ENCODE measurements at places on chromosomes 4 and X.

GRCh38 chr4:100962698-100963097 is 384.6 kb downstream of the PPP3CA start:
- DNase-seq, result no peak

DNA sequence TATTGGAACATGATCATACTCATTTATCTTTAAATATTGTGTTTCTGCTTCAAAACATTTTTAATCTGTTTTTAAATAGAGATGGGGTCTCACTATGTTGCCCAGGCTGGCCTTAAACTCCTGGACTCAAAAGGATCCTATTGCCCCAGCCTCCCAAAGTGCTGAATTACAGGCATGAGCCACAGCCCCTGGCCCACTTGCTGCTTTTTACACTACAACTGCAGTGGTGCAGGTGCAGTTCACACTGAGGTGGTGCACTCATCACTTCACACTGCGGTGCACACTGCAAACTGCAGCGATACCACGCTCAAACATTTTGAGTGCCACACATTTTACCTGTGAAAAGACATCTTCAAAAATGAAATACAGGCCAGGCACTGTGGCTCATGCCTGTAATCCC is 10.8 kb downstream of the RPS3A start:
- DNase-seq, result no peak

DNA sequence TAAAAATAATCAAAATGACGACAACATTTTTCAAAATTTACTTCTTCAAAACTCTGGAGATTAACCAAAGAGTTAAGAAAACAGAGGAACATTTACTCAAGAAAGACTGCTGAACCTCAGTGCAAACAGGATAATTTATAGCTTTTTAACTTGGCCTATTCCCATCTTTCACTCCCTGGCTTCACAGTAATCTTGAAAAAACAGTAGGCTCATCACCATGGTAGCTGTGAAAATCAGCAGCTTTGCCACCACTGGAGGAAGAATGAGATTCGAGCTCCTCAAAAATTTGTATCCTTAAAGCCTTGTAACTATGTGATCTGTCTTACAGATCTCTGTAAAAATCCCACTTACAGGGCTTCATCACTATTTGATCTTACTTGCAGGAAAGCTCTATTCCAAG is 447.7 kb upstream of the CTSO start:
- no peak for DNase-seq

DNA sequence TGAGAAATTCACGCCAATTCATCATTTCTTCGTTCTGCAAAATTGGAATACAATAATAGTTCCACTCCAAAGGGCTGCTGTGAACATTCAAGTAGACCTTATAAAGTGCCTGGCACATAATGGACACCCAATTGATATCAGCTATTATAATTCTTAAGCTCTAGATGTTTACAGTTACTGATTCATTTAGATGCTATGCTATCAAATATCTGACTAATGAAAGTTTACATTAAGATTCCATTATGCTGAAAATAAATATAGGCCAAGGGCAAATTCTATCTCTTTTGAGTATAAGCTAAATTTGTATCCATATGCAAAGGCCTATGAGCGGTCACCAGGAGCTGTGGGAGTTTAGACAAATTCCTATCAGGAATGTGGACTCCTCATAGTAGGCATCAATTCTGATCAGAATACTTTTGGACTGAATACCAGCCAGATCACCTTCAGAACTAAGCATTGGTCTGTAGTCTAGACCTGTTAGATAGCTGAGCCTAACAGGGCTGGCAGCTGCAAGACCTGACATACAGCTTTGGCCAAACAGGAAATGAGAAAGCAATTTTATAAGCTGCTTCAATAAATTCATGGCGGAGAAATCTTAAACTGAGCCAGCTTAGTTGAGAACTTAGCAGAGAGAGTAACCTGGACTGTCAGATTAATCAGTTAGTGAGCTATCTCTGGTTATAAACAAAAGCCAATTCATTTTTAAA is 384.3 kb upstream of the ACTRT1 start:
- DNase-seq, result no peak

- DNase-seq, result peak; percentile 3
These were observed 312.2 kb upstream of the DIAPH2 start for GRCh38 chrX:96372313-96373046.

DNA sequence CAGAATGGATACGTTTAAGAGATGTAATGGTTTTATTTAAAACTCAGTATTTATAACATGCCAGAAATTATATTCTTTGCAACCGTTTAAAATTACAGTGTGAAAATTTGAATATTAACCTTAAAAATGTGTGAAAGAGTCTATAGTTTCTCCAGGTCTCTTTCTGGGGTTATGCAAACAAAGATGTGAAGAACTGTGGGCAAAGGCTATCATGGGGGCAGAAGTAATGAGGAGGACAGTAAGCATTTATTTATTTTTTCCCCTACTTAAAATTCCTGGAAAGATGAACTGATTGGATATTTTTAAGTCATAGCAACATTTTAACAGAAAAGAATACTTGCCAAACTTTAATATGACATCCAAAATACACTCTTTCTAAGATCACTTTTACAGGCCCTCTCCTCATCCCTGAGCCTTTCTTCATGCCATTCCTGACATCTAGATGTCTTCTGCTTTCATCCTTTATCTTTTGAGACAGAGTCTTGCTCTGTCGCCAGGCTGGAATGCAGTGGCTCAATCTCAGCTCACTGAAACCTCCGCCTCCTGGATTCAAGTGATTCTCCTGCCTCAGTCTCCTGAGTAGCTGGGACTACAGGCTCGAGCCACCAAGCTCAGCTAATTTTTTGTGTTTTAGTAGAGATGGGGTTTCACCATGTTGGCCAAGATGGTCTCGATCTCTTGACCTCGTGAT is 46.1 kb downstream of the TMEM131L start:
- DNase-seq, result no peak

DNA sequence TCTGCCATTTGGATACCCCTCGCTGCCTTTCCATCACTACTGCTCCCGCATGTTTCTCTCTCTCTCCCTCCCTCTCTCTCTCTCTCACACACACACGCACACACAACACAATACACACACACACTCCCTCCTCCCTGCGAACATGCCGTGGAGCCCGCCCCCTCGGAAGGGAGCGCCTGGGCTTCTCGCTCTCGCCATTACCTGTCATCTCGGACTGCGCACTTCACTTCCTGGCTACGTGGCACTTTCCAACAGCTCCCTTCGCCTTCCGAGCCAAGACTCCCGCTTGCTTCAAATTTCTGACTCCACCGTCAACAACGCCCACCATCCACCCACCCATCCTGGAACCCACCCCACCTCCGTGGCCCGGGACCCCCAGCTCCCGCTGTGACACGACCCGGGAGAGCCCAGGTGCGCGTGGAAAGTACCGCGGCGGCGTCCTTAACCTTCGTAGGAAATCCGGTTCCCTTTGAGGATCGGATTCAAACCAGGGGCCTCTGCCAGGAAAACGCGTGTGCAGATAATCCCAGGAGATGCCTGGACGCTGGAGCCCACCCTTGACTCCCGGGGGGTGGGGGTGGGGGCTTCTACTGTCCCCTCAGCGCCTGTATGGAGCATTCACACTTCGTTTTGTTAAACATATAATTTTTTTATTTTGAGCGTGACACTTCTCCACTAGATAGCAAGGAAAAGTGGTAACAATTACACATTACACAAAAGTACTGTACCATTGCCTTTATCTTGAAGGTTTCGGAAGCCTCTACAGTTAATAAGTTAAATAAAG is 12.5 kb downstream of the ARX start:
- no peak for DNase-seq

DNA sequence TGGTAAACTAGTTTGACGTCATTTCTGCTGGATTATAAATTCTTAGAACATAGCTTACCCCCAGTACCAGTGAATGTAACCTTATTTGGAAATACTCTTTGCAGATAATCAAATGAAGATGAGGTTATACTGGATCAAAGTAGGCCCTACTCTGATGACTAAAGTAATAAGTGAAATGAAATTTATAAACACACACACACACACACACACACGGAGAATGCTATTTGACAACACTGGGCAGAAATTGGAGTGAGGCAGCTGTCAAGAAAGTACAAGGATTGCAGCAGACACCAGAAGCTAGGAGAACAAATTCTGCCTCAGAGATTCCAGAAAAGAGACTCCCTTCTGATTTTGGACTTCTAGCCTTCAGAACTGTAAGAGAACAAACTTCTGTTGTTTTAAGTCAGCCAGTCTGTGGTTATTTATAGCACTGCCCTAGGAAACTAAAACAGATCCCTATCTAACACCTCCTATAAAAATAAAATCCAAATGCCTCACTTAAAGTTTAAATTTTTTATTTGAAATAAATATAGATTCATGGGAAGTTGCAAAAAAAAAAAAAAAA is 448.6 kb downstream of the PCDH18 start:
- DNase-seq, result no peak

DNA sequence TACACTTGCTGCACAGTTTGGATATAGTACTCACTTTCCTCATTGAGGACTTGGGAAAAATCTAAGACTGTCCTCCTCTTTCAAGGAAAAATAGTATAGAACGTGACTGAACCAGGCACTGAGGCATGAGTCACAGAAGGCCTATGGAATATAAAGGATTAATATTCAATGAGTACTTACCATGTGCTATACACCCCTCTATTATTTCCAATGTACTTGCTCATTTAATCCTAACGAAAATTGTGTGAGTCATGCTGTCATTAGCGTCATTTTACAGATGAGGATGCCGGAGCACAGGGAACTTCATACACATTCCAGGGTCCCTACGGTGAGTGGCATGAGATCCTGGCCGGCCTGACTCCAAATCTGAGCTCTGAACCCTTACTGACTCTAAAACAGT is 2136.2 kb upstream of the TENM3 start:
- no peak for DNase-seq

DNA sequence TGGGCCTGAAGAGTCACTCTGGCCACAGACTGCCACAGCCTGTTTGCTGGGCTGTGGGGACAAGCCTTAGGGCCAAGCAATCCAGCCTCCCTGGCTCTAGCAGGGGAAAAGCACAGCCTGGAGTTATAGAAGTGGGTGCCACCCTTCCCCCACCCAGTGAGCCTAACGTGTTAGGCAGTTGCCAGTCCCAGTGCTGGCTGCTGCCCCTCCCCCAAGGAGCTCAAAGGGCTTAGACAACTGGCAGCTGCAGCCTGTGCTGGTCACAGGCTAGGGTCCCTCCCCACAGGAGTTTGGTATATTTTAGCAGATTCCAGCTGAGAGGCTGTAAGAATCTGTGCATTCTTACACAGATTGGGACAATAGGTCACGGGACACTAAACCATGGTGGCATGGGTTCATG is 370.3 kb upstream of the FGF16 start:
- no peak for DNase-seq

GRCh38 chrX:20217906-20218305 is 48.8 kb downstream of the RPS6KA3 start:
- DNase-seq, result no peak

GRCh38 chrX:38379088-38379487 is 26.7 kb downstream of the OTC start:
- no peak for DNase-seq

DNA sequence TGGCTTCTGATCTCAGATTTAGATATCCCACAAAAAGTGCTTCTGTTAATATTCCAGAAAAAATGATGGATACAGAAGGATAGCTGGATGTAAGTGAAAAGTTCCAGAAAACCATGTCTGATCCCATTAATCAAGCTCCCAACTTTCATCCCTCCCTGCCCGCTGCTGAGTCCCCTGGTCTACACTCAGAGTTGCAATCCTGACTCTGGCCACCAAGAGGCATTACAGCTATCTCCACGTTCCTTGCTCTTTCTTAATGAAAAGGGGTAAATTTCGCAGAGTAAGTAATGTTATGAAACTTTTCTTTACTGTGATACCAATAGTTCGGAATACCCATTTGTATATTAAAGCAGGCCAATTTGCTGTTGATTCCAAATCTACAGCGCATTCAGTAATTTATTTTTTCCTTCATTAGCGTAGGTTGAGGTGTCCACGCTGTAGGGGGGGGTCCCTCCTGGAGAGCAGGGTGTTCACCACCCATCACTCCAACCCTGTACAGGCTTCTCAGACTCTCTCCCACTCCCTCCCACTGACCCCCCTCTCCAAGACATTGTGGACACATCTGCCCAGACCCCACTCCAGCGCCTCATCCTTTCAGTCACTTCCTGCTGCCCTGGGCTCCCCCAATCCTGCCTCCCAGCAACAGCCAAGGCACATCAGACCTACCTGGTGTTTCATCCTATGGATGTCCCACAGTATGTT is 55.1 kb downstream of the RAB40A start:
- peak; percentile 13 for DNase-seq

DNA sequence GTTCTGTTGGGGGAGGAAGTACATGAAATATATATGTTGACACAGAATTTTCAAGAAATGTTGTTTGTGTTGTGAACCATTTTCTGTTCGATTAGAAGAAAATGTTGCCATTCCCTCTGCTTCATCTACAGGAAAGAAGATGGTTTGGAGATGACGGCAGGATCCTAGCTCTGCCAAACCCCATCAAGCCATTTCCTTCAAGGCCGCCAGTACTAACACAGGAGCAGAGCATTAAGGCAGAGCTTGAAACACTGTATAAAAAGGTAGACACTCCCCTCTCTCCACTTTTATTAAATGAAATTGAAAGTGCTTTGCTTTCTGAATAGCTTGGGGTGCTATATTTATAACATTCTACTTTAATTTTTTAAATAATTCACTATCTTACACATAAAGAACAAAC is 46.8 kb downstream of the CC2D2A start:
- DNase-seq, result no peak

- peak; percentile 93 for DNase-seq
These were observed 144.8 kb downstream of the SHROOM3 start for GRCh38 chr4:76579596-76580375.

DNA sequence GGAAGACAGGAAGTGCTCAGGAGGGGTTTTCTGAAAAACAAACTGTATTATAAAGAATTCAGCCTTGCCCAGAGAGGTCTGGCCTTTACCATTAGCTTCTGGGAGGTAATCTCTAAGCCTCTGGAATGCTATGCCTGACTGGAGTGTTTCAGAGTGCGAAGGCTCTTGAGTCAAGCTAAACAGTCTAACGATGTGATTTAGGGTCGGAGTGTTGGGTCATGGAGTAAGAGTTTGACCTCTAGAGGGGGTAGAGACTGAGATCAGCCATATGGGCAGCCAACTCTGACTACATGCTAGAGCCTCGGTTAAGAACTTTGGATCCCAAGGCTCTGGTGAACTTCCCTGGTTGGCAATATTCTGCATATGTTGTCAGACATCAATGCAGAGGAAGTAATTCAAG is 15.0 kb downstream of the BOD1L1 start:
- DNase-seq, result no peak

GRCh38 chr4:153560908-153561307 is 94.7 kb downstream of the TMEM131L start:
- no peak for DNase-seq

- no peak for DNase-seq
These were observed 77.9 kb downstream of the HPGD start for GRCh38 chr4:174444390-174444789.

GRCh38 chrX:24110069-24110468 is 39.5 kb upstream of the ZFX start:
- DNase-seq, result peak; percentile 29

GRCh38 chr4:14143892-14144291 is 516.4 kb upstream of the BOD1L1 start:
- no peak for DNase-seq

- DNase-seq, result peak; percentile 68
These were observed 15.0 kb upstream of the ENAM start for GRCh38 chr4:70613306-70614183.

- DNase-seq, result no peak
These were observed 277.3 kb upstream of the KLF3 start for GRCh38 chr4:38386654-38387188.

- DNase-seq, result no peak
These were observed 112.8 kb upstream of the H2AZ1 start for GRCh38 chr4:100062921-100063320.

Data from NCI-H146 (cell line).